ENCODE measurements at places on chromosomes 5 and 9.

DNA sequence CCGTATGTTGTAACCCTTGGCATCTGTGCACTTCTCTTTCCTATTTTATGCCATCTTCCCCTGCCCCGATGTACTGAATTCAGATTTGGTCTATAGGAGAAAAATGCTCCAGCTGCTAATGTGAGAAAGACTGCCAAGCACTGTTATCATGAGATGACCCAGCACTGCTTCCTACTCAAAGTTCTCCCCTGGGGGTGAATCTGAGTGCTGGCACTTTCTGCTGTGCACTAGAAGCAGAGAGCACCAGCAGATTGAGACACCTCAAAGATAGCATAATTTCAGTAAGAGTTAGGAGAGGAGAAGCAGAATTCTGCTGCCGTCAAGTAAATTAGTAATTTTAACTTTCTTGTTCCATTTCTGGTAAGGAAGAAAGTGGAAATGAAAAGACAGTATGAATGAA, 92.8 kb upstream of the ACOT12 start:
- no peak for DNase-seq

GRCh38 chr9:122364117-122364782, 6.6 kb upstream of the PTGS1 start:
- DNase-seq, result no peak

DNA sequence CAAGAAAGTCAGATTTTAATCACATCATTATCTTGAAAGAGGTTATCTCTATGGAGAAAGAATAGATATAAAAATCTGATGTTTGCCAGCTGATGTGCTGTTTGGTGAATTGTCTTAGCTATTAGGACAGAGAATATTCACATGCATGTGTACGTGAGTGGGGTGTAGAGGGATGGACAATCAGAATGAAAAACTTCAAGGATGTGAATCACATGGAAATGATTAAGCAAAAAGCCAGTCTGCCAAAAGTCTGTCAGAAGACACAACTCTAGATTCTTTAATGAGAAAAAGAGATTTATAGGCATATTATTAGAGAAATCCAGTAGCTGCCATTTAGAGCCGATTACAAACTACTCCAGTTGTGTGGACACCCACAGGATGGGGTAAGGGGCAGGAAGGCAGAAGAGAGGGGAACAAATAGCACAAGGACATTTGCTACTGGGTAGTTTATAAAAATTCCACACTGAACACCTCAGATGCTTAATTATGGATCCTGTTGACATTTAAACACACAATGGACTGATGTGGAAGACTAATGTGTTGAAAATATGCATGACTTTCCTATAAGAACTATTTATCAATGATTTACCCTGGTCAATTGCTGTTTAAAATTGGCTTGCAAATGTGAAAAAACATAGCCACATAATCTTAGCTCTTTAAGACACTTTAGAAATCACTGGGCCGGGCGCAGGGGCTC, 127.4 kb downstream of the PTTG1 start:
- DNase-seq, result no peak

DNA sequence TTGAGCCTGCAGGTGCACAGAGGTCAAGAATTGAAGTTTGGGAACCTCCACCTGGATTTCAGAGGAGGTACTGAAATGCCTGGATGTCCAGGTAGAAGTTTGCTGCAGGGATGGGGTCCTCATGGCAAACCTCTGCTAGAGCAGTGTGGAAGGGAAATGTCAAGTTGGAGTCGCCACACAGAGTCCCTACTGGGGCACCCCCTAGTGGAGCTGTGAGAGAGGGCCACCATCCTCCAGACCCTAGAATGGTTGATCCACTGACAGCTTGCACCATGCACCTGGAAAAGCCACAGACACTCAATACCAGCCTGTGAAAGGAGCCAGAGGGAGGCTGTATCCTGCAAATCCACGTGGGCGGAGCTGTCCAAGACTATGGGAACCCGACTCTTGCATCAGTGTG, 78.0 kb downstream of the GABRA1 start:
- DNase-seq, result no peak

DNA sequence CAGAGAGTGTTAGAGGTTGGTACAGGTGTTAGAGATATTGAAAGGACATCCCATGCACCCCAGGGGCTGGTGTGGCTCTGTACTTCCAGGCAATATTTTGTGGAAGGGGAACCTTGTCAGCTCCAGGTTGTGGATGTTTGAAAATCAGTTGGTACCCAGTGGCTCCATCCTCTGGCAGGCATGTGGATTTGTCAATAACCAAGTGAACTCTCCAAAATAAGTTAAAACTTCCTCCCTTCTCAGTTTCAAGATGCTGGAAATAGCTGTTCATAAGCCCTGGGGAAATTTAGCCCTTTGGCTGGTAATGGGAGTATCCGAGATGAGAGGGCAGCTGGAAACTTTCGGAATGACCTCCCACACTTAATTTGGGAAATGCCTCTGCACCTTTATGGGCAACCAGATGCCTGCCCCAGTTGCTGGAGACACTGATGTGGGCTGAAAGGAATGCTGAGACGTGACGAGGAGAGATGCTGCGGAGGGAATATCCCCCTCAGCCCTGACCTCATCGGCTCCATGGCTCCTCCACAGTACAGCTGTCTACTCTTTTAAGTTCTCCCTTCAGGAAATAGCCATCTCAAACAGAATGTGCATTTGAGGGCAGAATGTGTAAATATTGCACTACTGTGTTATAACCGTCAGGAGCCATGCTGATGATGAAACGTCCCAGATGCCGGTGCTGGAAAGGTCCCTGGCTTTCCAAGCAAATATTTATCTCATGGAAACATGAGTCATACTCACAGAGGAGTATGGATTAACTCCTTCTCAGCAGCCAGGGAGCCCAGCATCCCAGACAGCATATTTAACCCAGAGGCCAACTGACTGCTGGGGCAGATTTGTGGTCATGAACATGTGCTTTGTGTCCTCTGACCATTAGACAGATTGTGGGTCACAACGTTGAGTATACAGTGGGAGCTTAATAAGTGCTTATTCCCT, 29.5 kb downstream of the TGFBI start:
- DNase-seq, result no peak

DNA sequence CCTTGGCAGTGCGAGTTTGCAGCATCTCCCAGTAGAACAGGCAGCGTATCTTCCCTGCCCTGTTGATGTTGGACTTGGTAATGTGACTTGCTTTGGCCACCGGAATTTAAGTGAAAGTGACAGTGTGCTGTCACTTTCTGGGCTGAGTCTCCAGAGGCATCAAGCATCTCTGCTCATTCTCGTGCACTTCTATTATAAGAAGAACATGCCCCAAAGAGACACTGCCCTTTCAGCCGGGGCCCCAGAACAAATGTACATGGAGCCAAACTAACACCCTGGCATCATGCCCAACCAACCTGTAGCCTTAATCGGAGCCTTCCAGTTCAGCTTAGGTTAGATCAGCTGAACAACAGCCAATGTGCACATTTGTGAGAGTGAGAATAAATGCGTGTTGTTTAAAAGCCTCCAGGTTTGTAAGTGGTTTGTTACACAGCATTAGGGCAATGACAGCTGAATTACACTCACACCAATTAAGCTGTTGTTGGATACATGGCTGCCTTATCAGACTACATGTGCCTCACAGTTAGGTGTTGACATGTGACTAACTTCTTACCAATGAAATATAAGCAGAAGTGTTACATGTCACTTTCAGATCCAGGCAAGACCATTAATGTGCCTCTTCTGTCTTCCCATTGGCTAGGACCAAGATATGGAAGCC, 22.1 kb upstream of the FRMD3 start:
- no peak for DNase-seq

- DNase-seq, result no peak
These were observed 31.2 kb upstream of the PTGS1 start for GRCh38 chr9:122339579-122339978.

DNA sequence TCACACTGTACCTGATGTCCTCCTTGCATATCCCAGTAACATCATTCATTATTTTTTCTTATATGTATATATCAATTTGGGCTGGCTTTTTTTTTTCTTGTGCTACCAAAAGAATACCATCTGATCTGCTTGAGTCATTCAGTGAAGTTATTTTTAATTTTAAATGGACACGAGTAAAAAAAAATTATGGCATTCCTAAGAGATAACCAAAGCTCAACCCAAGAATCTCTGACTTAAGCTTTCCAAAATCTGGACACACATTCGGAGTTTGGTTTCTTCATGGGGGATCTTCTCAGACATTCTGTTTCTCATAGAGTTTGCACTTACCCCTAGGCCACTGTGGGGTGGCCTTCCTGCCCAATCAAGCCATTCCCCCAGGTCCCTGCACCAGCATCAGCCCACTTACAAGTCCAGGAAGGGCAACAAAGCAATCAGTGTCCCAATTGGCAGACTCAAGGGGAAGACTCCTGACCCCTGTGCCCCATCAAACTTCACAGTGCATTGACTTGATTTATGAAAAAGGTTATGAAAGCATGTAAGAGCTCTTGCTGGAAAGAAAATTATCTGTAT, 49.2 kb upstream of the SPDL1 start:
- DNase-seq, result no peak

GRCh38 chr5:97568382-97568781, 385.3 kb upstream of the RIOK2 start:
- no peak for DNase-seq

- DNase-seq, result no peak
These were observed 29.8 kb downstream of the PIK3R1 start for GRCh38 chr5:68245319-68245718.

- DNase-seq, result no peak
These were observed 23.5 kb upstream of the GHR start for GRCh38 chr5:42399702-42400101.

DNA sequence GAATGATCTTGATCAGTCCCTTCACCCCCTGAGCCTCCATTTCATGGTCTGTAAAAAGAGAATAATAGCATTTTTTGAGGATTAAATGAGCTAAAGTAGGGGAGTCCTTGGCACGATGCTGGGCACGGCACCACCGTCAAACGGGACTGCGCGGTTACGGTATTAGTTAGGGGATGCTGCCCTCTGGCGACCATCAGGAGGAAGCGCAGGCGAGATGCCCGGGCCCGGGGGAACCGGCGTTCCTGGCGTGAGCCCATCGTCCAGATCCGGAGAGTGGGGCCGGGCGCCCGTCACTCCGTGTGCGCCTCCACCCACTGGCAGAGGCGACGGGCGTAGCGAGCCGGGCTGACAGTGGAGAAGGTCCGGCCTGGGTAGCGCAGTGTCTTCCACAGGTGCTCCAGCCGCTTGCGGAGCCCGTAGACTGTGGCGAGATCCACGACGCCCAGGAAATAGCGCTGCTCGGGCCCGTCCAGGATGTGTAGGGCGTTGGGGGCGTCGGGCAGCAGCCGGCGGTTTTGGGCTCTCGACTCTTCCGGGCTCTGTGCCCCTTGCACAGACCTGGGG, 4.8 kb upstream of the ST6GALNAC4 start:
- DNase-seq, result peak; percentile 13

- no peak for DNase-seq
These were observed 744 bp upstream of the PPP2CA start for GRCh38 chr5:134226441-134227192.

- no peak for DNase-seq
These were observed at the start of gene BTNL9 for GRCh38 chr5:181039931-181040630. TSS of gene BTNL9 (plus strand) at chr5:181040266. CDS start at chr5:181045490, 5,224 bp downstream.

DNA sequence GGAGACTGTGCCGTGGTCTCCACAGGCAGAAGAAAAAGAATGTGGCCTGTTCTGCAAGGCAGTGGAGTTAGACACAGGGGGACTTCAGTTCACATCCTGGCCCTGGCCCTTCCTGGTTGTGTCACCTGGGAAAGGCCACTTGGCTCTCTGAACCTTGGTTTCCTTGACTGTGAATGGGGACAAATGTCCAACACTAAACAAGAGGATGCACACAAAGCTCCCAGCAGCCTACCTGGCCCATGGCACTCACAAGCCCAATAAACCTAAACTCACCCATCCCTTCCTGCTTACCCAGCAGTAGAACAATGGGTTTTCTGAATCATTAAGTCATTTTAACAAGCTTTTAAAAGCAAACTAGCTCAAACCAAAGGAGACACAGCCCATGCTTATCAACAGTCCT, 103.9 kb downstream of the FRMD3 start:
- no peak for DNase-seq

DNA sequence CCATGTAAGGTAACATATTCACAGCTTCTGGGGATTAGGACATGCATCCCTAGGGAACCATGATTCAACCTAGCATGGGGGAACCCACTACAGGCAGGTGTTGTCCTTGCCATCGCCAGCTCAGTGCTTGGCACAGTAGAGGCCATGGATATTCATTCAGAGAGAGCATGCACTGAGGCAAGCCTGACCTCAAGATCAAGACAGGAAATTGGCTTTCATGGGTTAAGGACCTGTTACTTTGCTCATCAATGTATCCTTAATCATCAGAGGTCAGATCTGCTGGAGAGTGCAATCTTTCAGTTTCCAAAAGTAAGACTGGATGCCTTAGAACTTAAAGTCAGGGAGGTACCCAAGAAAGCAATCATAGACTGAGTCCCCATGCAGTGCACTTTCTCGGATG, 84.0 kb downstream of the KCNIP1 start:
- no peak for DNase-seq

- no peak for DNase-seq
These were observed 116.6 kb upstream of the SLC44A1 start for GRCh38 chr9:105127863-105128220.

DNA sequence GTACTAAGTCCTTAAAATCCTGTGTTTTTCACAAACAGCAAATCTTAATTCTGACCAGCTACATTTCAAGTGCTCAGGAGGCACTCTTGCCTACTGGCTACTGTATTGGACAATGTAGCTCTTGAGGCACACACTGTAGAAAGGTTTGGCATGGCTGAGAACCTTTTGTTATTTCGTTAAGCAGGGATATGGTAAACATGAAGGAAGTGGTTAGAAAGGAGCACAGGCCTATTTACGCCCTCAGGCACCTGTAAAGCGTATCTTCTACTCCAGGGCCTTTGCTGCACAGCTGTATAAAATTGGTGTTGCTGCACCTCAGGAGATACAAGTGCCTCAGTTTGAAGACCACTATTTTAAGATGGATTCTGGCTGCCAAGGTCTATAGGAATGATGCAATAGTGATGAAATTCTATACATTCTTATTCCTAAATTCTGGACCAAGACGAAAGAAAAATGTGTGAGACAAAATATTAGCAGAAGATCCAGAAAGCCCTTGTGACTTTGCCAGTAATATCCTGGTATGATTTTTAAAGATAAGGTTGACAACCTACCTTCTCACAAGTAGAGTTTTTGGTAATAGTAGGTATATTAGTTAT, 9.3 kb upstream of the OTULIN start:
- DNase-seq, result no peak

DNA sequence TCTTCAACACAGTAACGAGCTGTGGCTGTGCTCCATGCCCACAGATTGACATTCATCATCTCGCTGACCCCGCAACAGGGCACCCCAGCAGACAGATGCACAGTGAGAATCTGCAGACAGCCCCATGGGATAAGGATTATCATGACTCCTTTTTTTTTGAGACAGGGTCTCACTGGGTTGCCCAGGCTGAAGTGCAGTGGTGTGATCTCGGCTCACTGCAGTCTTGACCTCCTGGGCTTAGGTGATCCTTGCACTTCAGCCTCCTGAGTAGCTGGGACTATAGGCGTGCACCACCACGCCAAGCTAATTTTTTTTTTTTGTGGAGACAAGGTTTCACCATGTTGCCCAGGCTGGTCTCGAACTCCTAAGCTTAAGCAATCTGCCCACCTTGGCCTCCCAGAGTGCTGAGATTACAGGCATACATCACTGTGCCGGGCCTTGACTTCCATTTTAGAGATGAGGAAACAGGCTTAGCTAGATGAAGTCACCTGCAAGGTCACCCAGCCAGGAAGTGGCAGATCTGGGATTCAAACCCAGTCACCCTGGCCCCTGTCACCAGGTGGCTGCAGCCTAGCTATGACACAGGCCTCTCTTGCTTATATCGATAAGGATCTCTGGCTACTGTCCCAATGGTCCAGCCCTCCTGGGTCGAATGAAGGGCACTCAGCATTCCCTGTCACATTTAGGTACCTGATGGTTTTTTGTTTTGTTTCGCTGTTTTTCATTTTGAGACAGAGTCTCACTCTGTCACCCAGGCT, 5.1 kb downstream of the AIF1L start:
- no peak for DNase-seq

GRCh38 chr5:170028124-170028523, 47.8 kb upstream of the INSYN2B start:
- DNase-seq, result no peak
